ENCODE measurements at places on chromosomes 4 and X. TPM values are rescaled to one million over a fixed set of nuclear protein-coding genes. Genes with fewer than 3 reads are reported as not detected.

INPP4B gene
- total RNA-seq: 15.7 TPM

FAM241A gene
- 0.03 TPM for total RNA-seq

SCARB2 gene
- total RNA-seq: 89.9 TPM

BEX3 gene
- total RNA-seq: 328 TPM

PCDH7 gene
- 38.1 TPM for total RNA-seq

SOX3 gene
- 0.78 TPM for total RNA-seq

CA5B gene
- 4.2 TPM for total RNA-seq

DNA sequence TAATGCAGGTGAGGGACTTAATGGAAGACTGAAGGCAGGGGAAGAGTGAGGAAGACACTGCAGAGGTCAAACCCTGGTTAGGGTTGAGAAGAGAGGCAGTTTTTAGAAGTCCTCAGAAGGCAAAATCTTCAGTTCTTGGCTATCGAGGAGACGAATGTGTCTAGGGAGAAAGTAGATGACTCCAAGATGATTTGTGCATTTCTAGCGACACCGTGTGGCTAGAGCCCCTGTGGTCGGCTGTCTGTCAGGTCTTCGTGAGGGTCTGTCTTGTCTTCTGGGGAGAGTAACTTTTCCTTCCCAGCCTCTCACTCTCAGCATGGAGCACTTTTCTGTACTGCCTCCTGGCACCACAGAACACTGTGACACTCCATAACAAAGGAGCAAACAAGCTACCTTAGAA lies 458.1 kb downstream of the STIM2 start:
- DNase-seq: peak; percentile 13

- DNase-seq: no peak
These were observed 27.7 kb downstream of the NHSL2 start for GRCh38 chrX:71938371-71938770.

GRCh38 chr4:124067046-124067445 lies 645.5 kb downstream of the ANKRD50 start:
- no peak for DNase-seq

DNA sequence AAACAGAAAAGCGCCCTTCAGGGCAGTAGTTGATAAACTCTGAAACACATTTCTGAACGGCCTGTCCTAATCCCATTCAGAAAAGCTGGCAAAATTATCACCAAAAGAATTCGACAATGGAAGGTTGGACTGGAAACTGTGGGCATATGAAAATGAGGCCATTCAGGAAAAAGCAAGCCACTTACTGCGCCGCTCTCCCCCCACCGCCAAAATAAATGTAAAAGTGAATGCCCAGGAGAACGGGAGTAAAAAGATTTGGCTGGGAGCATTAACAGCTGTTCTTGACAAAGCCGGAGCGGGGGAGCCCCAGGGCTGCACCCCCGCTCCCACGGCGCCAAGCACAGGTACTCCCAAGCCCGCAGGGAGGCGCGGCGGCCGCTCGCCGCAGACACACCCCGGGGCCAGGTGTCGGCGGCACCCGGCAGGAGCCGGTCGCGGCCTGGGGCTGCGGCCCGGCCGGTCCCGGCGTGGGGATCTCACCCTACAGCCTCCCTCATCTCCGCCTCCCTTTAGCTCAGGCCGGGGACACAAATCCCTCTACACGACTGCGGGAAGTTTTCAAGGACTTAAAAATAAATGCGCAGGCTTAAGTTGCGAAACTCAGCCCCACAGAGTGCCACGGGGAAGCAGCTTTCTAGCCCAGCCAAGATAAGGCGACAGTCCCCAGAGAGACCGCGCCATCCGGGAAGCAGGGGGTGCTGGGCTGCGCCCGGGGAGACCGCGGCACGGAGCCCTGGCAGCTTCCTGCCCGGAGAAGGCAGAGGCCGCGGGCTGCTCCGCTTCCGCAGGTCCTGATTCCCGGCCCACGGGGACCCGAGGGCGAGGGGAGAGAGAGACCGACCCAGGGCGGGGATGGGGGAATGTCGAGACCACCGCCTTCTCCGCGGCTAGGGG lies 593 bp downstream of the SH3RF1 start:
- no peak for DNase-seq

- DNase-seq: no peak
These were observed 31.5 kb downstream of the NALF2 start for GRCh38 chrX:69535661-69536060.

DNA sequence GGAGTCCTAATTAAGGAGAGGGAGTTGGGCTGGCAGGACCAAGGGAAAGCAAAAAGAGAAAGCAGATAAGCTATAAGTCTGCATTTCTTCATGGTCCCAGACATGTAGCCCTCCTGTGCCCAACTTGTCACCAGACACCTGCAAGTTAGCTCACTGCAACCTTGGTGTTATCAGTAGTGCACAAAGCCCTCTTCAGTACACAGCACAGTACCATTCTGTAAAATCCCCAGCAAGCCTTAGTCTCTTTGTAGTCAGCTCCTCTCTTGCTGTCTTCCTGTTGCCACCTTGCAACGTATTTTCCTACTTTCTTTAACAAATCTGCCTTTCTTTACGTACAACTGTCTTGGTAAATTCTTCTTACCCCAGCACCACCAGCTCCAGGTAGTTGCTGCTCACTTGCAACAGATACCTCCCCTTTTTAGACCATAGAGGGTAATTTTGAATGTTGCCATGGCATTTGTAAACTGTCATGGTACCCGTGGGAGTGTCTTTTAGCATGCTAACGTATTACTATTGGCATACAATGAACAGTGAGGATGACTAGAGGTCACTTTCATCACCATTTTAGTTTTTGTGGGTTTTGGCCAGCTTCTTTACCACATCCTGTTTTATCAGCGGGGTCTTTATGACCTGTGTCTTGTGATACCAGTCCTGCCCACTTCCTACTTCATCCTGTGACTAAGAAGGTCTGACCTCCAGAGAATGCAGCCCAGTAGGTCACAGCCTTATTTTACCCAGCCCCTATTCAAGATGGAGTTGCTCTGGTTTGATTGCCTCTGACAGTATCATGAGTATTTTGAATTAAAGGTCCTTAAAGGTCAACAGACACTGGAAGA lies 28.3 kb upstream of the AP1S2 start:
- peak; percentile 8 for DNase-seq

- no peak for DNase-seq
These were observed 93.8 kb downstream of the HS3ST1 start for GRCh38 chr4:11334887-11335286.

DNA sequence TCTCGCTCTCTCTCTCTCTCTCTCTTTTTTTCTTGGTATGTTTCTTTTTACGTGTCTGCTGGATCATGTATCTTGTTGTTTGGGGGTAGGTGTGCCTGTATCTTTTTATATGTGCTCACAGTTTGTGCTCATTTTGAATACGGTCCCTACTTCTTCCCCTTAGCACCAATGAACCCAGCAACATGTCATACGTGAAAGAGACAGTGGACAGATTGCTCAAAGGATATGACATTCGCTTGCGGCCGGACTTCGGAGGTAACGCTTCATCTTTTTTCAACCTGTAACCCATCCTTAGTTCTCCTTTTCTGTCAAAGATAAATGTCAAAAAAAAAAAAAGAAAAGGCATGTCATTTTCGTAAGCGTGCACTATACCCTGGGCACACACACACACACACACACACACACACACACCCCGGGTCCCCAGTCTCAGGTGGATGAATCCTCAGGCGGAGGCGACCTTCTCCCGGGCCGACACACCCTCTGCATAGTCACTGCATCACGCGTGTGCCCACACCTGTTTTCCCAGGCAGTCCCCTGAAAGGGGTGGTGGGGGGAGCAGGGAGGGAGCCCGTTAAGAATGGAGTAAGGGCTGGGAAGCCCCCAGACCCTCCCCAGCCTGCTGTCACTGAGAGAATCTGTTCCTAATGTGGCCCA lies 511 bp downstream of the GABRB1 start:
- DNase-seq: peak; percentile 47

- peak; percentile 66 for DNase-seq
These were observed 42.4 kb upstream of the SLC2A9 start for GRCh38 chr4:10063544-10064300.

DNA sequence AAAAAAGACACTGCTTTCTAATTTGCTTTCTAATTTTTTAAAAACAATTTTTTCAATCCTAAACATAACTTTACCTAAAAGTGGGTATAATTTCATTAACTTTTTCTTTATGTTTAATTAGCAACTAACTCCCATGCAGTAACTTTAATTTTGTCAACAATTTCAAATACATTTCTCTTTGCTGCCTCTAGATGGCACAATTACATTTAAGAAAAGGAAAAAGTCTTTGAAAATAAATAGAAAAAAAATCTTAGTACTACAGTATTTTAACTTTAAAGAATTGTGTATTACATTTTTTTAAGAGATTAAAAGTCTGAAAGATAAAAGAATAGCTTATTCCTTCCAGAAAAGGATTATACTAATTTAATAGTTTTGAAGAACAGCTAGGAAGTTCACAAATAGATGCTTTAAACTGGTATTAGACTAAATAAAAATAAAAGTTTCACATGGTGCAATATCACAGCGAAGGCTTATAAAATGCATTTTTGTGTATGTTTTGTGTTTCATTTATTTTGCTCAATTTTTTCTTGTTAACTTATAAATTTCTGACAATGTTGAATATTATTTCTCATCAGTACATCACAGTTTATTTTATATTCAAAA lies 105.1 kb downstream of the ADGRA3 start:
- no peak for DNase-seq

- DNase-seq: peak; percentile 53
These were observed 41.7 kb downstream of the KDM6A start for GRCh38 chrX:44914532-44915198.

GRCh38 chr4:141275834-141276233 lies 55.1 kb downstream of the ZNF330 start:
- no peak for DNase-seq

DNA sequence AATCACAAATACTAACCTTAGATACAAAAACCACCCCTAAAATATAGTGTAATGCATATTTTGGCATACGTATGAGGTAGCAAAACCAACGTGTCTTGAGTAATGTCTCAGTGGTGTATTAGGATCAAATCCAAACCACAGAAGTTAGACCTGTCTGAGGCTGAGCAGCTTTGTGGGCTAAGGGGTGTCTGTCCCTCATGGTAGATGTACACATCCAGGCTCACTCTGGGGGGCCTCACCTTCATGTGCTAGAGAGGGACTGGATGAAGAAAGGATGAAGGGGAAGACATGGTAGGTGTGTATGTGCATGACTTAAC lies 188.0 kb upstream of the TBC1D9 start:
- no peak for DNase-seq

GRCh38 chrX:76109654-76110053 lies 63.2 kb upstream of the PBDC1 start:
- no peak for DNase-seq

All from Caki2 (cell line).